Bronchial epithelial cell (primary cell): ENCODE measurements at places on chromosomes 13 and 19.

DNA sequence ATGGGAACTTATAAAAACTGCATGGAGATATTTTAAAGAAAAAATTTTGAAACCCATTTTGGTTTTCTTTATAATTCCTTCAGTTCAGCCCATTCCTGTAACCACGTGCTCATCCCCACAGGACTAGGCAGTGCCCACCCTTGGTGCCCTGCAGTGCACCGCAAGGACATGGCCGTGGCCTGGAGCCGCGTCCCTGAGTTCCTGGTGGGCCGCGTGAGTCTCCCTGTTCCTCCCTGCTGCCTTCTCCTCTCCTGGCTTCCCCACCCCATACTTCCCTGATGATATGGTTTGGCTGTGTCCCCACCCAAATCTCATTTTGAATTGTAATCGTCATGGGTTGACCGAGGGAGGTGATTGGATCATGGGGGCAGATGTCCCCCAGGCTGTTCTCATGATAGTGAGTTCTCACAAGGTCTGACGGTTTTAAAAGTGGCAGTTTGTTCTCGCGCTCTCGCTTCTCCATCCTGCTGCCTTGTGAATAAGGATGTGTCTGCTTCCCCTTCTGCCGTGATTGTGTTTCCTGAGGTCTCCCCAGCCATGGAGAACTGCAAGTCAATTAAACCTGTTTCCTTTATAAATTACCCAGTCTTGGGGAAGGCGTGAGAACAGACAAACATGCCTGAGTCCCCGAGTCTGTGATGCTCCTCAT, 31.6 kb upstream of the TFDP1 start:
- no peak for DNase-seq

GRCh38 chr19:3058009-3058820, 4.1 kb downstream of the TLE5 start:
- no peak for DNase-seq

DNA sequence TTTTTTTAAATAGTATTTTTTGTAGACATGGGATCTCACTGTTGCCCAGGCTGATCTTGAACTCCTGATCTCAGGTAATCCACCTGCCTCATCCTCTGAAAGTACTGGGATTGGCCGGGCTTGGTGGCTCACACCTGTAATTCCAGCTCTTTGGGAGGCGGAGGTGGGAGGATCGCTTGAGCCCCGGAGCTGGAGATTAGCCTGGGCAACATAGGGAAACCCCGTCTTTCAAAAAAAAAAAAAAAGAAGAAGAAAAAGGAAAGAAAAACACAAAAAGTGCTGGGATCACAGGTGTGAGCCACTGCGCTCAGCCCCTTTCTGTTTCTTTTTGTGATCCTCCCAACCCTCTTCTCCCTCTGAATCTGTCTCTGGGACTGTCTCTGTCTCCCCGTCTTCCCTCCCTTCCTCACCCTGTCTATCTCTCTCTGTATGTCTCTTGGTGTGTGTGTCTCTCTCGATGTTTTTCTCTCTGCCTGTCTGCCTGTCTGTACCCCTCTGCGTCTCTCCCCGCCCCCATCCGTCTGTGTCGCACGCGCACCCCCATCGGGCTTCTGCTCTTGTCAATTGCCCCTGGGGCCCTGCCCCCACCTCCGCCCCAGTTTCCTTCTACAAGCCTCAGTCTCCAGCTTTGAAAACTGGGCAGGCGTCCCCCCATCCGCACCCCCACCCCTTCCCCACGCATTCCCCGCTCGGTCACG, 540 bp upstream of the ZFP36 start:
- peak; percentile 33 for DNase-seq

DNA sequence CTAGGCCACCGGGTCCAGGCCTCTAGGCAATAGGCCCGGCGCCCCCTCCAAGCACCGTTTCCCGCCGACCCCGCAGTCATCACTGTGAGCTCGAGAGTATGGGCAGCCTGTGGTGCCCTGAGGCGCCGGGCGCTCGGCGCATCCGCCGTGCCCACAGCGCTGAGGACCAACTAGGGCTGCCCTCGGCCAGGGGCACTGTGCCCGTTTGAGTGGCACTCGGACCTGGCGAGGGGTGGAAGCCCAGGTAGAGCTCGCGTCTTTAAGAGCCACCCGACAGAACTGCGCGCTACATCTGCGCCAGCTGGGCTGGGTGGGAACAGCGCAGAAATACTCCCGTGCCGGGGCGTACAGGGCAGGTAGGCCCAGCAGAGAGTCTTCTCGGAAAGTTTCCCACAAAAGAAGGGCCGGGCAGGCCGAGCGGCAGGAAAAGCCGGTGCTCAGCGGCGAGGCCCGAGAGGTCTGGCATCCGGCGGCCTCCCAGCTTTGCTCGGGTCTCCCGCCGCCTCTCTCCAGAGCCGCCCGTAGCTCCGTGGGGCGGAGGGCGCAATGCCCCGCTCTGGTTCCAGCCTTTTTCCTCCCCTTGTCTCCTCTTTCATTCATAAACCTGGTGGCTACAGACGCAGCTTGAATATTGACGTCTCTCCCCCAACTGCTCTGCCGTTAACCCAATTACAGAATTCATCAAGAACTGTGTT, 5.4 kb upstream of the SOX1 start:
- DNase-seq = no peak

DNA sequence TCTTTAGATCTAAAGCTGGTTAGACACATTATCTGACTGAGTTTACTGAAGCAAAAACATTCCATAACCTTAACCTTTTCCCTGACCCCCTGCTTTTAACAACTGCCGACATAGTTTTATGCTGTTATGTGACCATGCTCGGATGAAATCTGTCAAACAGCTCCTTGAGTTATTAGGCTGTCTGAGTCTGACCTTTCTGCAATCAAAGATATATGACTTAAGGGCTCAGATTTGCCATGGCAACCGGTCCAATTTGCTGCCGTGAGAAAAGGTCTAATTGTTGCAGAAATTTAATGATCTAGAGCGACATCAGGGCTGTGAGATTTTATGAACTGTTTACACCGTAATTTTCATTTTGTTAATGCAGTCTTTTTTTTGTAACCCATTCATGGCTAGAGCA, 61.8 kb downstream of the URI1 start:
- no peak for DNase-seq

GRCh38 chr19:50330365-50331078, 1.3 kb upstream of the KCNC3 start:
- DNase-seq = no peak
